ENCODE measurements at places on chromosomes 6 and 20.
A peak's percentile ranks its signal among the peaks of the same experiment; 100 is the strongest.

GRCh38 chr6:25468881-25469280 is 183.1 kb upstream of the SCGN start:
- no peak for DNase-seq

GRCh38 chr6:112906726-112907125 is 559.6 kb downstream of the RFPL4B start:
- no peak for DNase-seq

GRCh38 chr6:90730151-90730673 is 143.3 kb upstream of the MAP3K7 start:
- DNase-seq, result no peak

DNA sequence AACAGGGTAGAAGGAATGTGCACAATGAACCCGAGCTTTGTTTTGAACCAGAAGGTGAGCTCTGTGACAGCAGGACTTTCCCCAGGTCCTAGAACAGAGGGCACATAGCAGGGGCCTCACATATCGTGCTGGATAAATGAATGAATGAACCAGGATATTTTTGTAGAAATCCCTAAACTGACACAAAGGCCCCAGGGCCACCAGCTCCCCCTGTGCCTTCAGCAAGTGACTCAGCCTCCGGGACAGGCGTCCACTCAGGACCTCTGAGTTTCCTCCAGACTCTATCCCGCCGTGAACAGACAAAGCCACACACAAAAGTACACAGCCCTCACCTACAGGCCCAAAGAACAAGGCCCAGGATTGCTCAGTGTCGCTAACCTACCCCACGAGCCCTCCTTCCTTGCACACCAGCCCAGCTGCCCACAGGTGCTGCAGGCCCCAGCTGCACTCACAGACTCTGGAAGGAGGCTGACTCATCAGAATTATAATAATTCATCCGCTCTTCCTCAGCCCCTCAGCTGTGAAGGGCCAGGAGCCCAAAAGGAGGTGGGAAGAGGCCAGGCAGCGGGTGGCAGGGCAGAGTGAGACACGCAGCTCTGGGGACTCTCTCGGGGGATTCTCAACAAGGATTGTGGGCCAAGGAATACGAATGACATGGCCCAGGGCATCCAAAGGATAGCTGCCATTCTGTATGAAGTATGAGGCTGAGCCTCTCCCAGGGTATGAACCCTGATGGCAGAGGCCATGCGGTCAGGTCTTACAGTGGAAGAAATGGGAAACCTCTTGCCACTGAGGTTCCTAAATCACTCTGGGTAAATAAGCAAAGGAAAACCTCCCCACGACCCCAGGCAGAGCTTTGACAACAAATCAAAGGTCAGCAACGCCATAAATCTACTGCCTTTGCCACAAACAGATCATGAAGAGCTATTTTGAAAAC is 40.9 kb downstream of the SUMO4 start:
- no peak for DNase-seq

DNA sequence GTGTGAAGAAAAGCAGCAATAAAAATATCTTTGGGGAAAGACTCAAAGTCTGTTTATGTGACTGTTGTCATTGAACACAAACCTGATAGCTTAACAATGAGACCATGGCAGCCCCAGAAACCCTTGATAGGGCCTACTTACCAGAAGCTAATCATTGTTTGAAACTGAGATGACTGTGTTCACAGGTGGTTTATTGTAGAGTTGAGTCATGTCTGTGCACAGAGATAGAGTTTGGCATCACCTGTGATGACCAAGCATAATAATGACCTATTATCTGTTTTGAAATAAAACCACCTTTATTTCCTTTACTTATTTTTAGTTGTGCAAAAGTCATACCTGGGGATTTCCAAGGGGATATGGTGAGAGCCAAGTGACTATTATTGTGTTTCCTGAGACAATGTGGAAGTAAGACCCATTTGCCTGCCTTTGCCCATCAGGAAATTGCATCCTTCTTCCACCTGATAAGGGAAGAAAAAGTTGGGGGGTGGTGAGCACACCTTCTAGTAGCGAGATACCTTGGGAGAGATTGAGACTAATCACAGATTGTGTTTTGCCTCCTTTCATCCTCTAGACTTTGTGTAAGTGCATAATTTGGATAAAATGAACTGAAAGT is 456.9 kb upstream of the JAG1 start:
- DNase-seq, result no peak

DNA sequence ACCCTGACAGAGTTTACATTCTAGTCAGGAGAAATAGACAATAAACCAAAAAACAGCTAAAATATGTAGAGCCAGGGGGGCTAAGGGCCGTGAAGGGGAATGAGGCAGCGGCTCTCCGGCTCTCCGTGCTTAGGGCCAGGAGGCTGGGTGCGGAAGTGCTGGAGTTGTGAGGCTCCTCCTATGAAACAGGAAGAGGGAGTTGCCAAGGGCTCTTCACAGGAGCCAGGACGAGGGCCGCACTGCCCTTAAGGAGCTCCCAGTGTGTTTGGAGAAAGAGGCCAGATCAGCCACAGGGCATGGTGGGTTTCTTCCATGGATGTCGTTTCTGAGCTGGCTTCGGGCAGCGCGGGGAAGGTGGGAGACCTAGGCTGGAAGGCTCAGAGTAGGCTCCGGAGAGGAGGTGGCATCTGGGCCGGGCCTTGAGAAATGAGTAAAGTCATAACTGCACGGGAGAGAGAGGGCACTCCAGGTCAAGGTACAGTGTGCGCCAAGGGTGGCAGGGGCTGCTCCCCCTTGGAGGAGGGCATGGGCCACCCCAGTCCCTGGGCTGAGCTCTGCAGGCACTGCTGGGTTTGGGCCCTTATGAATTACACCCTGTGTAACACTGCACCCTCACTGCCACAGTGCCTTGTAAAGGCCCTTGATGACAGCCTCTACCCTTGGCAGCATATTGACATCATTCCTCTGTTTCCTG is 20.8 kb upstream of the MLN start:
- no peak for DNase-seq

DNA sequence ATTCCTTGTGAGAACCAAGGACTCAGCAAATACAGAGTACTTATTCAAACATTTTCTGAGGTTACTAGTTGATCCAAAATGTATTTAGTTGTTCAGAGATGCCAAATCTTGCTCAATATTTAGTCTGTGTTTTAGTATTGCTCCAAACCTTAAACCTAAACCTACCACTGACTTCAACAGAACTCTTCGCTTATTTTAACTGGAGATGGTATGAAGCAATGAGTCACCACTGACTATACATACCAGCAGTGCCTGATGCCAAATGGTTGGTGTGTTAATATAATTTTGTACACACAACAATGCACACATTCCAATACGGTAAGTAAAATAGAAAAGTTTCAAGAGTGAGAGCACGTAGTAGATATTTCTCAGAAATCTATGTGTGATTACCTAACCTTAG is 1.9 kb upstream of the SPTLC3 start:
- no peak for DNase-seq

- no peak for DNase-seq
Measured at GRCh38 chr6:132236744-132237143, 164.5 kb downstream of the MOXD1 start.

- DNase-seq, result no peak
Measured at GRCh38 chr20:43444107-43444506, 13.6 kb upstream of the SRSF6 start.

GRCh38 chr20:6355754-6356451 is 233.1 kb upstream of the FERMT1 start:
- no peak for DNase-seq

DNA sequence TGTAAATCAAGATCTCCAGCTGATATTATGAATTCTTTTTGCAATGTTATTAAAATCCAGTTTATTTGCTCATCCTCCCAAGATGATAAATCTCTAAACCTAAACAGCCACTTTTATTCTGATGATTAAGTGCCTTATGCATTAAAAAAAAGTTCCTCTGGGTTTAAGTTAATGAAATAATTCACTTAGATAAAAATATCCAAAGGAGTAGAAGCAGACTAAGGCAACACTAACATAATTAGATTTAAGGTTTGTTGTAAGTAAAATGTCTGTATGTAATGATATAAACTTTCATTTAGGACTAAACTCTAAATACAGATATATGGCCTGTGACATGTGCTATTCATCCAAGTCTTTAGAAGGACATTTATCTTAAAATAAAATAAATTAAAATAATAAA is 457.2 kb downstream of the TENT5A start:
- DNase-seq, result no peak

DNA sequence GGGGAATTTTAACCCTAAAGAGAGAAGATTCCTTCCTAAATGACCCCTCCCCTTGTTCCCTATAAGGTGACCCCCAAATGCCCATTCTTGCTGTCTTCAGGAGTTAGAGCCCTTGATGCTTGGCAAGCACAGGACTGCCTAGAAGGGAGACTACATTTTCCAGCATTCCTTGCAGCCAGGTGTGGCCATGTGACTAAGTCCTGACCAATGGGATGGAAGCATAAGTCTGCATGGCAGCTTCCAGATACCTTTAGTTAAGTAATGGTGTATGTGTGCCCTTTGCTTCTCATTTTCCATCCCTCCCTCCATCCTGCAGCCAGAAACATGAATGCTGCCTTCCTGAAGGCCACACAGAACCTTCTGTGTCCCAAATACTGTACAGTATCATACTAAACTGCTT is 5.5 kb downstream of the BFSP1 start:
- DNase-seq, result no peak

DNA sequence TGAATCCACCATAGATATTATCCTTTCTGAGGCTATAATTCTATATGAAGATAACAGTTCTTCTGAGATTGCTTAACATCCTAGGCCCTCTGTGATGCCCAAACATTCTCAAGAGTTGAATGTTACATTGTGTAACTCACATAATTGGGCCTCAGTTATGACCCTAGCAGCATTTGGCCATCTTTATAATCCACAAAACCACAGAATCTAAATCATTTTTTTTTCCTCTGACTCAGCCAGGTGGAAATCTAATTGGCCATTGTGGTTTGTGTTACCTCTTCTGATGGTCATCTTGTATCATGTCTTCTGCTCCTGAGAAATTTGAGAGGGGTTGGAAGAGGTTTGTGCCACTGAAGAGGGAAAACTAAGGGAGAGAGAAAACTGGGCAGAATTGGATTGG is 99.5 kb downstream of the LINC00237 start:
- no peak for DNase-seq

- DNase-seq, result no peak
Measured at GRCh38 chr6:35491558-35492257, 5.2 kb downstream of the TEAD3 start.

DNA sequence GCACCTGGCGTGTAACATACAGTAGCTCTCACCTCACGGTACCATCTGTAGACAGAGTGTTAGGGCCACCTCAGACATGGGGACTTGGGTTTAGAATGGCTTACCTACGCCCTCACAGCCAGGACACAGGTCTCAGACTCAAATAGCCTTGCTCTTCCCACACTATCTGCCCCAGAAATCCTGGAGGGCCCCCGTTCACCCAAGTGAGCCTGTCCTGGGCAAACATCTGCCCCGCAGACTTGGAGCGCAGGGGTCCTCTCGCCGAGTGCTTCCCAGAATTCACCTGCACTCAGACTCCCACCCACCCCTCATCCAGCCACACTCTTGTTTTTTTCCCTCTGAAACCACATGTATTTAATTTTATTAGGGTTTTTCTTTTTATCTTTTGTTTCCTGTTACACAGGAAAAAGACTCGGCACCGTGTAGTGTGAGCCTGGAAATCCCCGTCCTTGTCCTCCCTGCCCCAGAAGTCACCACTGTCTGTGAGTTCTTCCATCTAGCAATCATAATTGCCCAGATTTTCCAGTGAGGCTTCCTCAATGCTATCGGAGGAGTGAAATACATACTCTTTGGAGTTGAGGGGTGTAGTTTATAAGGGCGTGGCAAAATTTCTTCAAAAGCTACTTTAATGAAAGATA is 17.1 kb upstream of the MAP1LC3A start:
- DNase-seq, result peak; percentile 51

DNA sequence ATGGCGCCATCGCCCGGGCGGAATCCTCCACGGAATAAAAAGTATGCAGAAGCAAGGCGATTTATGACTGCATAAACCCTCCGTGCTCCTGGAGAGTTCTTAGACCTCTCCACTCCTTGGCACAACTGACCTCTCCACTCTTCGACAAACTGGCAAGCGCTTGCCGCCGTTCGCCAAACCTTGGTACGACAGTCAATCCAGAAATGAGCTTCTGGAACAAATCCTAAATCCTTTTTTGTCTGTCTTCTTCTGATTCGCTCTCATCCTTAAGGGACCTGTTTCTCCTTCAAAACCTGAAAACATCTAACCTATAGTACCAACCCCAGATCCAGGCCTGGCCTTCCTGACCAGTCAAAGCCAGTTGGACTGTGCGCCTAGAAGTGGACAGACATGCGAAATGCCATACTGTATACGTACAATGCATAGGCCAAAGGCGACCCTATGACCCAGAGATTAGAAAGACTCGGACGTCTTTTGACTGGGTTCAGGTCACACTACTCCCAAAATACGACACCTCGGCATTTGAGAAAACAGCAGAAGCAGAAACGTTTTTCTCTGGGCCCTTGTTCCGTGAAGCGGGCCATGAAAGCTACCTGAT is 59.4 kb downstream of the TRIM27 start:
- DNase-seq, result no peak

DNA sequence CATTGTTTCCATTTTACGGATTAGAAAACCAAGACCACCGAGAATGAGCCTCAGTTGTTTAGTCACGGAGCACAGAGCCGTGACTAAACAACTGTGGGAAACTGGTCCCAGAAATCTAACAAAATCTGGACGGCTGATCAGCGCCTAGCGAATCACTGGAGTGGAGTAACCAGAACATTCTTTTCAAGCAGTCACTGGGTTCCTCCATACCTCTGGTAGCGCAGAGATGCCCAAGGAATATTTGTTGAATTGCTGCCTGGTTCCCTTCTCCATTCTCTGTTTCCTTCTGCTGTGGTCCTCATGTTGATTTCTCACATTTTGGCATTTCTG is 62.0 kb downstream of the GPX5 start:
- DNase-seq, result no peak

- DNase-seq, result no peak
Measured at GRCh38 chr20:42846784-42847490, 342.8 kb downstream of the PTPRT start.

GRCh38 chr6:88856566-88856965 is 106.9 kb downstream of the RNGTT start:
- no peak for DNase-seq

DNA sequence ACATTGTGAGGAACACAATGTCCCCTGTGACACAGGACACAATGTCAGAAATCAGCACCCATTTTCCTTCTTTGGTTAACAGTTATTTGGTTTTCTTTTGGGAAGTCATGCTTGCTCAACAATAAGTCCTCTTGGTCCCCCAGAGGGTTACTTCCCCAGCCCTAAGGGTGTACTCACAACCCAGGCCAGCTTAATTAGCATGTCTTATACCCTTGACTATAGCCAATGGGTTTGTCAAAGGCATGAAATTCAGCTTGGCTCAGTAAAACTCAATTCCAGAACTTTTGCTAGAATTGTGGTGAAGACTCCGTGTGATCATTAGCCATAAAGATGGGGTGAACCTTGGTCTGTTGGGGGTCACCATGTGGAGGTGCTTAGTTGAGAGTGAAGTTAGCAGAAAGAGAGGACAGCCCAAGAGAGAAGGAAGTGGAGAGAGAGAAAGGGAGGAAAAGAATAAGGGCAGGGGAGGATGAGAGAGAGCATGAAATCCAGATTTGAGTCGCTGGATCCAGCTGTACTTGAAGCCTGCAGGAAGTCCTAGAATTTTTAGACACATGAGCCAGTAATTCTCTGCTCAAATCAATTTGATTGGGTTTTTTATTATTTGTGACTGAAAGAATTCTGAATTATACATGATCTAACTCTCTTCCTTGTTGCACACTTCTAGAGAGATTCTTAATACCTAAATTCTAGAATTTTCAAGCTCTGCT is 321.3 kb upstream of the JAG1 start:
- no peak for DNase-seq
